ENCODE measurements at places on chromosomes 11 and 22.

- no peak for DNase-seq
Observed at GRCh38 chr11:9527481-9528135, 45.9 kb upstream of the WEE1 start.

- no peak for DNase-seq
Observed at GRCh38 chr11:20861322-20861721, 191.9 kb downstream of the NELL1 start.

- DNase-seq, result no peak
Observed at GRCh38 chr22:19892257-19892879, 37.7 kb upstream of the GNB1L start.

- DNase-seq, result no peak
Observed at GRCh38 chr11:70536051-70536877, 137.9 kb downstream of the CTTN start.

- DNase-seq, result no peak
Observed at GRCh38 chr11:31784611-31785010, 26.5 kb downstream of the PAX6 start.

GRCh38 chr11:5690216-5690615 lies 626 bp downstream of the TRIM22 start:
- DNase-seq, result no peak

DNA sequence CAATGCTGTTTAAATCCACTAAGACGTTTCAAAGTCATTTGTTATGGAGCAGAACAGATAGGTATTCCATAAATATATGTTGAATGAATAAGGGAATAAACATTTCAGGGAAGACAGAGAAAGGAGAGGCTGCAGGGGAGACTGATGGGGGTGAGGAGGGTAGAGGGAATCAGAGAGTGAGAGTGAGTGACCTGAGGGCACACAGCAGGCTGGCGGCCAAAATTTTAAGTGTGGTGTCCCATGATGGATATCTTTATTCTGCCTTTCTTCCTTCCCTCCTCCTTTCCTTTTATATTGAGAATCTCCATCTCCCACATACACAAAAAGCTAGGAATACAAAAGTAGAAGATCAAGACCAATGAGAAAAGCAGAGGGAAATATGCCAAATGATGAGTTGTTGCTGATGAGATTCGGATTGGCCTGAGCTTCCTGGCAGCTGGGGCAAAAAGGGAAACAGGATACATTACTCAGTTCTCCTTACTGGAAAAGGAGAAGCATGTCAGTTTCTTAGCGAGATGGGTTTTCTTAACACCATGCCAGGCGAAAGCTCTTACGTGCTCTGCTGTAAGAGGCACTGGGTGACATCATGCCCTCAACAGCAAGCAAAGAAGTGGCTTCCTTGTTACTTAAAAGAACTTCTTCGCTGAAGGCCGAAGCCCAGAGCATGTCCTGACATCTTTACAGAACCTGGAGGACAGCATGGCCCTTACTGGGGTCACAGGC lies 11.2 kb upstream of the CYTH4 start:
- DNase-seq, result no peak

DNA sequence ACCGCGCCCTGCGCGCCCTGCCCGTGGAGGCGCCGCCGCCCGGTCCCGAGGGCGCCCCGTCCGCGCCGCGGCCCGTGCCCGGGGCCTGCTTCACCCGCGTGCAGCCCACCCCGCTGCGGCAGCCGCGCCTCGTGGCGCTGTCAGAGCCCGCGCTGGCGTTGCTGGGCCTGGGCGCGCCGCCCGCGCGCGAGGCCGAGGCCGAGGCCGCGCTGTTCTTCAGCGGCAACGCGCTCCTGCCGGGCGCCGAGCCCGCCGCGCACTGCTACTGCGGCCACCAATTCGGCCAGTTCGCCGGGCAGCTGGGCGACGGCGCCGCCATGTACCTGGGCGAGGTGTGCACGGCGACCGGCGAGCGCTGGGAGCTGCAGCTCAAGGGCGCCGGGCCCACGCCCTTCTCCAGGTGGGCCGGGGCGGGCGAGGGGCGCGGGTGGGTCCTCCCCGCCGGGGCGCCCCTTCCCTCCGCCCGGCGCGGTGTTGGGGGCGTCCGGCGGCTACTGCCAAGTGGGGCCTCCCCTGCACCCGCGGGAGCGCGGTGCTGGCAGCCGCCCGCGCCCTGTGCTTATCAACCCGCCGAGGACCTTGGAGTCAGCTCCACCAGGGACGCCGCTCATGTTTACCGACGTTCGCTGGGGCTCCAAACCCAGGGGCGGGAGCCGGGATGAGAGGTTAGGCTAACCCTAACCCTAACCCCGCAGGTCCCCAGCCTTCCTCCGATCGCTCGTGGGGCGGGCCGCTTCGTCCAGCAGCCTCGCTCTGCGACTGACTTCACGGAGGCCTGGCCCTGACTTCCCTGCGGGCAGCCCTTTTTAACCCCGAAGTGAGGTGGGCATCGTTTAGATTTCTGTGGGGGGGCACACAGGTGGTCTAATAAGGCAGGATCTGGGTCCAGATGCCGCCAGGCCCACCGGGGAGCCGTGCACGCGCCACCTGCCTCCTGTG lies 649 bp downstream of the SELENOO start:
- DNase-seq, result no peak

DNA sequence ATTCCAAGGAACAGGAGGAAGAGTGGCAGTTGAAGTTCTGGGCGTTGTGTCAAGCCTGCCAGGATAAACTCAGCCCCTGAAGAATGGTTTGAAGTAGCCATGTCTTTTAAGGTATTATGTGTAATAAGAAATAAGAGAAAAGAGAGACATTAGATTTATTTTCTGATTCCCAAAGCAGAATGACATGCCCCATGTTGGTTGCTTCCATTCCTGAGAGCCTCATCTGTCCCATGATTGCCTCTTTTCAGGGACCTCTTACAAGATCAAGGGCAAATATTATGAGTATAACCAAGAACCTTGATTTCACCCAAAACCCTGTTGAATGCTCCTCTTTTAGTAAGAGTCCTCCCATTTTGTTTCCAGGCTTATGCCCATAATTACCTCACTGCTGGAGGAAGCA lies at the start of gene OR8D2:
Gene OR8D2, minus strand, starts transcription at position 101 of the 400 bp plus-strand sequence. Its CDS starts 0 bp downstream, at position 101.
- no peak for DNase-seq

- no peak for DNase-seq
Observed at GRCh38 chr11:119322360-119322739, 5.4 kb upstream of the MCAM start.

GRCh38 chr11:22193348-22194051 lies 615 bp downstream of the ANO5 start:
- DNase-seq, result no peak

DNA sequence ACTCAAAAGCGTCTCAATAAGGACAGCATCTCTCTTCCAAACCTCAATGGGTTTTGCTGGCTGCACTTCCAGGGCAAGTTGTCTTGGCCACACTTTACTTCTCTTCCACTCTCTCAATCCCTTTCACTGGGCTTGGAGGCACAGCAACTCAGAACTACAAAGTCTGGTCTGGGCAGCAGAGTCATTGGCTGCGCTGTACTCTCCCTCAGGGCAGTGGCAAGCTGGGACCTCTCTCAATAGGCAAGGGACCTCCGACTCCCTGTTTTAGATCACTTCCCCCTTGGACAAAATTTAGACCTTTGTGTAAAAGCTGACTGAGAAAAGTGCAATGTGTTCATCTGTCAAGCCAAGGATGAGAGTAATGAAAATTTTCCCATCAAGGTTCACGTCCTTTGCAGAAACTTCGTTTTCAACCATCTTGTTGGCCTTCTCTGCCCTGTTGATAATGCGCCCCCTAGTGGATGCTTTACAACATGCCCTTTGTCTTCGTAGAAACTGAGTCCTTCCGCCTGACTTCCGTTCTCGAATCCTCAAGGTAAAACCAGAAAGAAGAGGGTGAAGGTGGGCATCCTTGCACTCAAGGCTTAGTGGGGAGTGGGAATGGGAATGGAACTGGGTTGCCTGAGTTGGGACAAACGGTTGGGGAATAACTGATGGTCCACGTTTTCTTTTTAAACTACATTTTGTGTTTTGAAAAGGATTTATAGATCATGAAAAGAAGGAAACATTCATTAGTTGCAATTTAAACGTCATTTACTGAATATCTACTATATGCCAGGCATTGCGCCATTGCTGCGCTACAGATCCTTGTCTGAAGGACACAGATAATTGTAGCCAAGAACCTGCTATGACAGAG lies 99.1 kb downstream of the CD44 start:
- DNase-seq, result peak; percentile 17

GRCh38 chr22:31977141-31977841 lies 33.0 kb downstream of the YWHAH start:
- peak; percentile 42 for DNase-seq

DNA sequence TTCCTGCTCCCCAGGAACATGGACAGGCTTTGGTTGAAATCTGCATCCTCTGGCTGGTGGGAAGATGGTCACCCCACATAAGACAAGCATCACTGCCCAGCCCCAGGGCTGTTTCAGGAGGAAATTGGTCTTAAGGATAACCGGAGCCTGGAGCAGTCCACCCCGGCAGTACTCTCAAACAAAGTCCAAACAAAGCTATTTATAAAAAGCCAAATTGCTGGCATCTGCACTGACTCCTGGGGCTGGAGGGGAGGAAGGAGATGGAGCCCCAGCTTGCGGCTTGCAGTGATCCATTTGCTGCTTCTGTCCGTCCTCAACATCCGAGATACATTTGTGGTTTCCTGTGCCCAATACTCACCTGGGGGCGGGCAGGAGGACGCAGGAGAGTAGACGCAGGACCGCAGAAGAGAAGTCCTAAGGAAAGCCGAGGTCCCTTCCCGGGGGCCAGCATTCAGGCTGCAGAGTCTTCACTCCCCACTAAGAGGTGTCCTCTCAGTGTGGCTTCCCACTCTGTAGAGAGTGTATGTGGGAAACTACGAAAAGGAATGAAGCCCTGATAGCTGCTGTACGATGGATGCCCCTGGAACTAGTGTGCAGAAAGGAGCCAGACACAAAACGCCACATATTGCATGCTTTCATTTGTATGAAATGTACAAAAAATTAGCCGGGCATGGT lies 107.3 kb upstream of the FGF3 start:
- DNase-seq, result no peak

- DNase-seq, result no peak
Observed at GRCh38 chr11:122007601-122008071, 108.4 kb downstream of the BLID start.

GRCh38 chr11:116415095-116415494 lies 357.7 kb downstream of the BUD13 start:
- no peak for DNase-seq

- no peak for DNase-seq
Observed at GRCh38 chr11:130839981-130840666, 76.2 kb downstream of the SNX19 start.

GRCh38 chr11:69125861-69126260 lies 29.9 kb upstream of the SMIM38 start:
- no peak for DNase-seq

- DNase-seq, result no peak
Observed at GRCh38 chr11:113043698-113044097, 82.5 kb downstream of the NCAM1 start.

- no peak for DNase-seq
Observed at GRCh38 chr22:29257751-29258181, 10.0 kb downstream of the RHBDD3 start.

GRCh38 chr11:20041499-20041898 lies 118.8 kb downstream of the DBX1 start:
- DNase-seq, result no peak

- no peak for DNase-seq
Observed at GRCh38 chr11:122721201-122721963, 65.9 kb downstream of the UBASH3B start.

- no peak for DNase-seq
Observed at GRCh38 chr11:22344081-22344480, 5.9 kb downstream of the SLC17A6 start.

- DNase-seq, result no peak
Observed at GRCh38 chr11:58907780-58908179, 31.5 kb upstream of the GLYATL1 start.

GRCh38 chr11:1949922-1950321 lies 2.8 kb downstream of the MRPL23 start:
- DNase-seq, result no peak

DNA sequence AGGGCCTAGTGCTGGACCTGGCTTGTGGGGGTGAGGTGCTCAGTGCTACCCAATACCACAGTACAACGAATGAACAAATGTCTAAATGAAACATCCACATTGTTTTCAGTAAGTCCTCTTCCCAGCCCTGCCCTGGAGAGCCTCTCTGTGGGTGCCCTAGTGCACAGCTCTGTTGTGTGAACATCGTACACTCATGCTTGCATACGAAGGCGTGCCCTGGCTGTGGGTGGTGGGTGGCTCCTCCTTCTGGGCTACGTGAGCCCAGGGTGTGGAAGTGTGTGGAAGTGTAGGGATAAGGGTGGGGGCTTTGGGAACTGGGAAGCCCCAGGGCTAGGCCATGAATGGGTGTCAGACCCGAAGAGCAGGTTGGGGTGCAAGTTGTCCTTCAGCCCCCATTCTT lies 592 bp upstream of the NLRX1 start:
- DNase-seq, result no peak

DNA sequence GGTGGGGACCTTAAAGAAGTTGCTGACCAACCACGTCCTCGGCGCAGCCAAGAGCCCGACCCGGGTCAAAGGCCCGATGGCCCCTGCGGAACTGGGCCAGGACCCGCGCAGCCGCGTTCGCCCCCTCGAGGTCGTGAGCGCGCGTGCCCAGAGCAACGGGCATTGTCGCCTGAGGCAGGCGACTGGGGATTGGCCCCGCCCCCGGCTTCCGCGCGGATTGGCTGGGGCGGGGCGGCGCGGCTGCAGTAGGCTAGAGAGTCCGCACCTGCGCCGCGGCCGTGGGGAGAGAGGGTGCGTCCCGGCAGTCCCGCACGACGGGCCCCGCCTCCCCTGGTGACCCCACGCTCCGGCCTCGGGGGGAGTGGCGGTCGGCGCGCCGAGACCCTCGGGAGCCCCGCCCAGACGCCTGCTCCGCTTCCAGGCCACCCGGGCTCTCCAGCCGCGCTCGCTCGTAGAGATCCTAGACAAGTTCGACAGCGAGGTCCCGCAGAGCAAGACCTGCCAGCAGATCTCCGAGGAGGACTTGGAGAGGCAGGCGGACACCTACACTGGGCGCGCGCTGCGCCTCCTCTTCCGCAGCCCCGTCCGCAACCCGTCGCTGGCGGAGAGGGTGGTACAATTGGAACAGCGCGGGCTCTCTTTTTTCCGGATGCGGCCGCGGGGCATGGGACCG lies 8.3 kb upstream of the PPIL2 start:
- DNase-seq, result peak; percentile 66

DNA sequence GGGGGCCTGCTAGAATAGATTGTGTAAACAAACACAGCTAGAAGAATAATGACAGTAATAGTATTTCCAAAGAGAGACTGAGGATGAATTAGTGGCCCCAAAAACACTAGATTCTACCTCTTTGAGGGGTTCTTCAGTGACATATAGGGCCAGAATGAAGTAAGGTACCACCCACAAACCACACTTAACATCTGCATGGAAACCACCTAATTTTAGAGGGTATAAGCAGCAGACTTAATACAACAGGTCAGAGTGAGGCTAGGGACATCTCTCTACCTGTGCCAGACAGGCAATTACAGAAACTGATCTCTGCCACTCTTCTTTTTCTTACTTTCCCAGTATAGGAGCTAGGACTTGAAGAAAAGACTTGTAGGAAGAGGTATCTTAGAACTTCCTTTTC lies 20.1 kb downstream of the ELP4 start:
- DNase-seq, result no peak

DNA sequence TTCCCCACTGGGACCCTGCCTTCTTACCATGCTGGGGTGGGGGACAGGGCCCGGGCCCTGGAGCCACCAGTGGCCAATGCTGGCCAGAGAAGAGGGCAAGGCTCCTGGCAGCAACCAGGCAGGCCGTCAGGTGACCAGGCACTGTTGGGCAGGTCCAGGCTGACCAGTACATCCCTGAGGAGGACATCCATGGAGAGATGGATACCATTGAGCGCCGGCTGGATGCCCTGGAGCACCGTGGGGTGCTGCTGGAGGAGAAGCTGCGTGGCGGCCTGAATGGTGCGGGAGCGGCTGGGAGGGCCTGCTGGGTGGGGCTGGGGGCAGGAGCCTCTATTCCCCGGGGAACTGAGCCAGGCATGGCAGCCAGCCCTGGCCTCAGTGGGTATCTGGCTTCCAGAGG lies 21.0 kb downstream of the C22orf23 start:
- DNase-seq, result no peak
